ENCODE measurements at places on chromosomes 5 and 9.

- DNase-seq, result no peak
These were observed 471.8 kb downstream of the KIF4B start for GRCh38 chr5:155485386-155485785.

DNA sequence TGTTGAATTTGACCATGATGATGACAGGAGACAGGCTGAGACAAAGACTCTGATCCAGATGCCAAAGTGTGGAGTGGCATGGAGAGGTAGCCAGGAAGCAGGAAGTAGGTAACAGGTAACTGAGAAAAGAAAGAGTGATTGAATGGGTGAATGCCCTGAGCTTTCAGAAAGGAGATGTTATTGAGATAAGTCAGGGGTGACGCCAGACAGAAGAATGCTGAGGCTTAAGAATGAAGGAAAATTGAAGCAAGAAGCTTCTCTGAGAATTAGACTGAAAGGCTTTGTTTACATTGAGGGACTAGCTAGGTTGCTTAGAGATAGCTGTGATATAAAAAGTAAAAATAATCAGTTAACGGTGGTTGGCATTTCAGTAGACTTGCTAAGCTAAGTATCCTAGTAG lies 165.7 kb downstream of the PSAT1 start:
- DNase-seq, result no peak

DNA sequence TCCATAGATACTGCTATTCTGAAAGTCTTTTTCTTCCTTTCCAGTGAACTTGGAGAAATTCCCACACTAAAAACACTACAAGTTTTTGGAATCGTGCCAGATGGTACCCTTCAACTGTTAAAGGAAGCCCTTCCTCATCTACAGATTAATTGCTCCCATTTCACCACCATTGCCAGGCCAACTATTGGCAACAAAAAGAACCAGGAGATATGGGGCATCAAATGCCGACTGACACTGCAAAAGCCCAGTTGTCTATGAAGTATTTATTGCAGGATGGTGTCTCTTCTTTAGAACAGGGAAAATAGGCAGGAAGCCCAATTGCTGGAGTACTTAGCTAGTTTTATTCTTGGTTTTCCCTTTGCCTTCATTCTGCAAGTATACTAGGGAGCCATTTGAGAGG lies 29.9 kb downstream of the SKP2 start:
- no peak for DNase-seq

GRCh38 chr9:121728916-121729315 lies 77.5 kb downstream of the DAB2IP start:
- DNase-seq, result no peak

- no peak for DNase-seq
These were observed 373.6 kb downstream of the ADGRV1 start for GRCh38 chr5:90932052-90932699.

- no peak for DNase-seq
These were observed 815 bp downstream of the ANXA6 start for GRCh38 chr5:151156507-151157420.

- no peak for DNase-seq
These were observed 22.4 kb downstream of the ABITRAM start for GRCh38 chr9:108956631-108957026.

DNA sequence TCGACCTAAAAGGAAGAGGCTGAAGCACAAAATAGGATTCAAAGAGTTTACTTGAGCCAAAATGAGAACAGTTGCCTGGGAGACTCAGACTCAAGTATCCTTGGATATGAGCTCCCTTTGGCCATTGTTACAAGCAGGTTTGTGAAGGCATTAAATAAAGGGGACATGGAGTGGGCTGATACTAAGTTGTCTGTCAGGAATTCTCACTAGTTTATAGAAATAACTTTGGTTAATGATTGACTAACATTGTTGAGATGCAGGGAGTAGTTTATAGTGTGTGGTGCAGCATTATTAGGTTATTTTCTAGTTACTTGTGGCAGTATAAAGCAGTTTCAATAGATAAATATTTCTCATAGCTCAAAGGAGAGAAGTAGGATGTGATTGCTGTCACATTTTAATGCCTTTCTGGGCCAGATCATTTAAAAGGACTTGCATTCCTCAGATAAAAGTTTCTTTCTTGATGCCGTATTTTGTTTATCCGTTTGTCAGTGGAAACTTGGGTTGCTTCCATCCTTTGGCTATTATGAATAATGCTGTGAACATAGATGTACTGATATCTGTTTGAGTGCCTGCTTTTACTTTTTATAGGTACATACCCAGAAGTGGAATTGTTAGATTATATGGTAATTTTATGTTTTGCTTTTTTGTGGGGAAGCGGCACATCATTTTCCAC lies 9.1 kb downstream of the AP3S1 start:
- DNase-seq, result no peak

DNA sequence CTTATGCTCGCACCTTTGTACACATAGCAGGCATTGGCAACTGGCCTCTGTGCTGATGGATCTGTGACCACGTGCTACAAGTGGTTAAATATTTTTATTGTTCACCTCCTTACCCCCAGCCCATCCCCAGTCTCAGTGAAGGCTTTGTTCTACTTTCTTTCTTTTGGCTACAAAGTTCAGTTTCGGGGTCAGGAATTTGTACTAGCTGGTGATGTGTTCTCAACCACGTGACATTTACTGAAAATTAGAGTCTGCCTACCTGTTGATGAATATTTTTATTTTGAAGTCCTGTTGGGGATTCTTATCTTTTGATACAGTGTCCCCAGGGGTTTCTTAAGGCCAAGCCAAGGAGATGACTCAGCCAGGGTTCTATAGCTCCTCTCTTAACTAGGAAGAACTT lies 47.8 kb downstream of the C9orf57 start:
- DNase-seq, result no peak

DNA sequence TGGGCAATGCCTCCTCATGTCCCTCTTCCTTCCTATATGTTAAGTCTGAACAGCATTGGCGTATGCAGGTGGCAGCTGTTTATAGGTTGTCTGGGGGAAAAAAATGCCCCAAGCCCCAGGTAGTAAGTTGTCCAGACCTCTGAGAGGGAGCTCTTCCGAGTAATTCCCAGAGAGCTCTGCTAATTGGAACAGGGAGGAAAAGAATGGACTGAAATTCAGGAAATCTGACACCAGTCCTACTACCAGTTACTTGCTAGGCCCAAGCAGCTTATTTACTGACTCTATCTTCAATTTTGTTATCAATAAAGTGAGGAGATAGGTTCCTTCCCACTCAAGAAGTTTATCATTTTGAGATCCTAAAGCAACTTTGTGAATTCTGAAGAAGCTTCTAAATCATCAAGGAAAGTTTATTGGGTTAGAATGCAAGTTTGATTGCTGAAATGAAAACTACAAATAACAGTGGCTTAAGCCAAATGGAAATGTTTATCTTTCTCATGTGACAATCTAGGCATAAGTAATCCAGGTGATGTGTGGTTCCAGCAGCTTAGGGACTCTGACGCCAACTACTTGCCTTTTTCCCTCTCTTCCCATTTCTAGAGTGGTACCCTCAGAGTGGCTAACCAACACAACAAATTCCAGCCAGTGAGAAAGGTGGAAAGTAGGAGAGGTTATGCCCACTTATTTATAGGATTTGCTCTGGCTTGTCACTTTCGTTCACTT lies 5.6 kb downstream of the STK32A start:
- DNase-seq, result no peak

- DNase-seq, result no peak
These were observed 1041.0 kb downstream of the TLE1 start for GRCh38 chr9:80648336-80648735.

DNA sequence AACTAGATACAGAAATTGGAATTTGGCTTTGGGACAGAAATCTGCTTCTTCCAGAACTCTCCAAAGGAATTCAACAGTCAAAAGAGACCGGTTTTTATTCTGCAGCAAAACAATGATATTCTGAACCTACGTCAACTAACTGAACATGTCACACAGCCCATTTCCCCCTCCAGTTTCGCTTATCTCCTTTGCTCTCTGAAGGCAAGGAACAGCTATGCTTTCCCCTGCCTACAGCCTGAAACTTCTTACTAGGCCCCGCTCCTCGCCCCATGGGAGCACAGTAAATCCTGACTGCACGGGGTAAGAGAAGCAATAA lies 488 bp downstream of the SKIC3 start:
- no peak for DNase-seq

DNA sequence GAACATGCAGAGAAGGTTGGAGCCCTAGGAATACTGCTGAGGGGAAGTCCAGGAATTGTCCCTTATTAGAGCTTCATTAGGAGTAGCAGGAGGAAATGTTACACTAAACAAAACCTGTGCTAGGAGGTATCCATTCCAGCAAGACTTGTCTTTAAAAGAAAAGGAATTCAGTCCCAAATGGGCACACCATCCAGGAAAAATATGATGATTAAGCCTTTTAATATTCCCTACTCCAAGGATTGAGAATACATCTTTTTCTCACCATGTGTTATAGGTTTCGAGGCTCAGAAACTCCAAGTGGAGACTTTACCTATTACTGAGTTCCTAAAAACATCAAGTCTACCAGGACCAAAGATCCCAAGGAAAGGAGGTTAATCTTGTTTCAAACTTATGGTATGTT lies 179.3 kb downstream of the MCTP1 start:
- no peak for DNase-seq

DNA sequence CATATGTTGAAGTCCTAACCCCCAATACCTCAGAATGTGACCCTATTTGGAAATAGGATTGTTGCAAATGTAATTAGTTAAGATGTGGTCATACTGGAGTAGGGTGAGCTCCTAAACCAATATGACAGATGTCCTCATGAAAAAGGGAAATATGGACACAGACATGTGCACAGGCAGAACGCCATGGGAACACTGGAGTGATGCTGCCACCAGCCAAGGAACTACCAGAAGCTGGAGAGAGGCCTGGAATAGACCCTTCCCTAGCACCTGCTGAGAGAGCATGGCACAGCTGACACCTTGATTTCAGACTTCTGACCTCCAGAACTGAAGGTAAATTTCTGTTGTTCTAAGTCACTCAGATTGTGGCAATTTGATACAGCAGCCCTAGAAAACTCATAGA lies 110.8 kb downstream of the CTNND2 start:
- no peak for DNase-seq

Data from NCI-H1092 (cell line).